Airway epithelial cell (primary cell): ENCODE measurements at places on chromosomes 1 and 21. TPM values are rescaled to one million over a fixed set of nuclear protein-coding genes. Genes with fewer than 3 reads are reported as not detected.

The OR2T4 gene
- total RNA-seq = not detected in 2 replicates

The ST3GAL3 gene
- 6.2 and 13.0 TPM in 2 replicates for total RNA-seq

The BACE2 gene
- total RNA-seq = 56.5 and 62.4 TPM in 2 replicates

The BCAN gene
- total RNA-seq = not detected in 2 replicates

The PHTF1 gene
- 10.9 and 13.2 TPM in 2 replicates for total RNA-seq

The EPHA2 gene
- total RNA-seq = 153 and 169 TPM in 2 replicates

The ATP1A4 gene
- total RNA-seq = not detected in 2 replicates

The TTC39A gene
- 9.7 and 12.1 TPM in 2 replicates for total RNA-seq

The SLC19A1 gene
- 15.5 and 18.1 TPM in 2 replicates for total RNA-seq

The DLGAP3 gene
- not detected in 2 replicates for total RNA-seq

The VCAM1 gene
- total RNA-seq = 0.07 TPM in 1 of 2 replicates, not detected in the other

The ITGB2 gene
- 0.42 TPM in 1 of 2 replicates, not detected in the other for total RNA-seq

The FAM131C gene
- total RNA-seq = 2.0 and 3.5 TPM in 2 replicates

The GOLT1A gene
- total RNA-seq = not detected in 2 replicates

The CFH gene
- total RNA-seq = 30.1 and 33.3 TPM in 2 replicates

The SLFNL1 gene
- total RNA-seq = under 0.01 TPM in 1 of 2 replicates, not detected in the other

The MYOG gene
- not detected in 2 replicates for total RNA-seq

The OR2G3 gene
- not detected in 2 replicates for total RNA-seq

The TRPM2 gene
- not detected in 2 replicates for total RNA-seq

The SERINC2 gene
- 188 and 258 TPM in 2 replicates for total RNA-seq

The KCNA3 gene
- not detected in 2 replicates for total RNA-seq

The AQP10 gene
- 0.78 and 1.2 TPM in 2 replicates for total RNA-seq

The GIPC2 gene
- total RNA-seq = 0.09 and 0.14 TPM in 2 replicates

The TOR1AIP2 gene
- total RNA-seq = 53.5 and 60.9 TPM in 2 replicates

The FMN2 gene
- total RNA-seq = not detected in 2 replicates

The SPRR4 gene
- total RNA-seq = not detected in 2 replicates

The AMY2A gene
- not detected in 2 replicates for total RNA-seq

The LGR6 gene
- total RNA-seq = 0.14 TPM in 2 replicates

The APCS gene
- not detected in 2 replicates for total RNA-seq

The HECTD3 gene
- 22.2 and 22.4 TPM in 2 replicates for total RNA-seq

The RFX5 gene
- total RNA-seq = 34.1 and 40.9 TPM in 2 replicates

The OXCT2 gene
- 1.1 and 1.2 TPM in 2 replicates for total RNA-seq

The SLC2A5 gene
- 0.37 and 0.42 TPM in 2 replicates for total RNA-seq

The SYT2 gene
- under 0.01 TPM in 1 of 2 replicates, not detected in the other for total RNA-seq

The RNU1-1 gene
- under 0.01 TPM in 2 replicates for total RNA-seq

The KCNN3 gene
- total RNA-seq = 0.07 TPM in 1 of 2 replicates, not detected in the other

The FAM151A gene
- total RNA-seq = not detected in 2 replicates

The GNPAT gene
- 30.7 and 31.9 TPM in 2 replicates for total RNA-seq

The ELAPOR1 gene
- total RNA-seq = 0.23 and 0.42 TPM in 2 replicates

The ZYG11A gene
- 0.63 and 0.84 TPM in 2 replicates for total RNA-seq

The PPIAL4G gene
- not detected in 2 replicates for total RNA-seq

The LCE1A gene
- not detected in 2 replicates for total RNA-seq

The MYCL gene
- 9.7 and 12.2 TPM in 2 replicates for total RNA-seq

The ENAH gene
- total RNA-seq = 62.5 and 67.4 TPM in 2 replicates

The OR11L1 gene
- not detected in 2 replicates for total RNA-seq

The CR1L gene
- 0.07 TPM in 1 of 2 replicates, not detected in the other for total RNA-seq

The TMEM269 gene
- 0.05 and 0.07 TPM in 2 replicates for total RNA-seq

The LCE2B gene
- not detected in 2 replicates for total RNA-seq

The NSL1 gene
- total RNA-seq = 17.8 and 22.0 TPM in 2 replicates

The LYPLAL1 gene
- 13.8 and 20.4 TPM in 2 replicates for total RNA-seq

The CELSR2 gene
- total RNA-seq = 41.3 and 56.1 TPM in 2 replicates

The TSPEAR gene
- not detected in 2 replicates for total RNA-seq

The CTH gene
- total RNA-seq = 1.3 and 1.6 TPM in 2 replicates
